Substantia nigra (tissue), 51 donors: ENCODE measurements at places on chromosomes 5 and 9.
A peak's percentile ranks its signal among the peaks of the same experiment; 100 is the strongest.

DNA sequence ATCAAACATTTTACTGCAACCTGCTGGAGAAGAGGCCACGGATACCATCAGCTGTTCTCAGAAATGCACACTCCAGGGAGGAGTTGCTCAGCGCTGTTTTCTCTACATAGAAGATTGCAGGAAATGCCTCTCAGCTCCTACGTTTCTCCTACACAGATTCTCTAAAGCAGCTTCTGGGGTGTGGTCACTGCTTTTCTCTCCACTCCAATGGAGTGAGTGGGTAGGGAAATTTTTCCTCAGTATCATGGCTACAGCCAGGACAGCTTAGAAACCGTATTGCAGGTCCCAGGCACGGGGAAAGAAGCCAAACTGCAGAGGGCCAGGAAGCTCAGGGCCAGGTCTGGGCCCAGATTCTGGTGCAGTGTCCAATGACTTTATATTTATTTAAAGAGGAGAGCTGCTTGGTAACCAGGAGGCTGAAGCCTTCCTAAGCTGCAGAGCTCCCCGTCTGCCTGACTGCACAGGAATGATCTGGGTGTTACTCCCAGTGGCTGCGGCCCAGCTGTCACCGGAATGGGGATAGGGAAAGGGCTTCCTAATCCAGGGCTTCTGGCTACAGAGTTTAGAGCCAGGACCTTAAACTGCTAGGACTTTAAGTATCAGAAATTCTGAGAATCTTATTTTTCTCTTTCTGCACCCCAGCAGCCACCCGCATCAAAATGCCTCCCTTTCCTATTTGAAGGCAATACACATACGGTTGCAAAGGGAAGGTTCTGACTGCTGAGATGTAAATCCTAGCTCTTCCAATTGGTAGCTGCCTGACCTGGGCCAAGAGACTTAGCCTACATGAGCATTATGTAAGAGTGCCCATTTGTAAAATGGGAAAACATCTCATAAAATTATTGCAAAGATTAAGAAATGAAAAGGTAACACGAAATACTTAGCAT, 1.4 kb upstream of the SPTAN1 start:
- DNase-seq: peak; percentile 65

DNA sequence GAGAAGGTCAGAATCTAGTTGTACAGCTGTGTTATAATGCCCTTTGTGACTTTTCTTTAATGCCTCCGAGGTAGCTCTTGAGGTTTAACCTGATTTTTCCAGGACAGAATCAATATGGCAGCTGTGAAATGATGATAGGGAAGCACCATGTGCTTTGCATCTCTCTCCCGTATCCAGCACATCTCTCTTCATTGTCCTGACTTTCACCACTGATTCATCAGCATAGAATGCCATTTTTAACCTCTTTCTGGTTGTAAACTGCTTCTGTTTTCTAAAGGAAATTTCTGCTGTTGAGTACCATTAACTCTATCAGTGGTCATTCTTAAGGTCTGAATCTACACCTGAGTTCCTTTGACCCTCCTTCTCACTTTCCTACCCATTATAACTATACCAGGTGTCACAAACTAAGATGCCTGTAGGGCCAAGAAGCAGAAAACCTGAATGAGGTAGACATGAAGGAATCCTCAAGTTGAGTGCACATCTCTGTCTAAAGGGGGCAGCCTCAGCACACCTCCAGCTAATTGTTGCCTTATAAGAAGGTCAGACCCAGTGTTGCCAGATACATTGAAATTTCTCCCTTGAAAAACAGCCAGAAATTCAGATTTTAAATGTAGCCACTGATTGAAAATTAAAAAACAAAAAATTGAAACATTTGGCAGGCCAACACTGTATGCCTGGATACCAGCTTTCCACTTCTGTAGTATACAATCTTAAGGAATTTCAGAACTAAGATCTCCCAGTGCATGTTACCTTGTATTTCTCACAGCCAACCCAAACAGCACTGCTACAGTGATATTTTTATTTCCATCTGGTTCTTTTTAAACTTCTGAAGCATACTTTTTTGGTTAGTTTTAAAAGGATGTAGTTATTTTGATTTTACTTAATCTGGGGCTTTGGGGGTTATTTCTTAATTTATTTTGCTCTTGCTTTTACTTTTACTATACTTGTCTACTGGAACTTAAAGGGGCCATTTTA, 35.8 kb upstream of the TLX3 start:
- DNase-seq: no peak

- DNase-seq: no peak
Observed at GRCh38 chr9:16421532-16421931, 448.9 kb downstream of the BNC2 start.

GRCh38 chr5:5666369-5666768, 243.9 kb downstream of the ICE1 start:
- no peak for DNase-seq

- no peak for DNase-seq
Observed at GRCh38 chr9:111868475-111868874, 28.1 kb upstream of the UGCG start.

DNA sequence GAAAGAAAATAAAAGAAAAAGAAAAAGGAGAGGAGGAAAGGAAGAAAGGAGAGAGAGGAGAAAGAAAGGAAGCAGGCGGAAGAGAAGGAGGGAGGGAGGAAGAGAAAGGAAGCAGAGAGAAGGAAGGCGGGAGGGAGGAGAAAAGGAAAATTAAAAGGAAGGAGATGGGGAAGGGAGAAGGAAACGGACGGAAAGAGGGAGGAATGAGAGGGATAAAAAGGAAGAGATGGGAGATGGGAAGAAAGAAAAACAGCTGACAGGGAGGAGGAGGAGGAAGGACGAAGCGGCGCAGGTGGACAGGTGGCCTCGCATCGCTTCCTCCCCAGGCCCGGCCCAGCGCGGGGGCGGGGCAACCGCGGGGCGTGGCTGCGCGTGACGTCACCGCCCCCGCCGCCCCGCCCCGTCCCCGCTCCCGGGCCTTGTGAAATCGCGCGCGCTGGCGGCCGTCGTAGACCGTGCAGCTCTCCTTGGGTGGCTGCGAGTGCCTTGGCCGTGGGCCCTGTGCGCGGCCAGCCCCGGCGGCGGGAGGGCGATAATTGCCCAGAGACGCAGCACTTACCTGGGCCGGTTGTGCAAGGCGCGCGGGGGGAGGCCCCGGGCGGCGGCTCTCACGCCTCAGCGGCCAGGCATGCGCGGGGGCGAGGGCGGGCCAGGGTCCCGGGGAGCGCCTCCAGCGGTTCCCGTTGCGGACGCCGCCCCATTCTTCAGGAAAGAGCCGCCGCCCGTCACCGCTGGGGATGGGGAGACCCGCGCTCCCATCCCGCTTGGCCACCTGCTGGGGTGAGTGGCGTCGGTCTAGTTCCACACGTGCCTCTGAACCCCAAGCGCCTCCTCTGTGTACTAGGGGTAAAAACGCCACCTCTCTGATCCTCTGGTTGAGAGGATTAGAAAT, 49.6 kb upstream of the FOXE1 start:
- DNase-seq: no peak

DNA sequence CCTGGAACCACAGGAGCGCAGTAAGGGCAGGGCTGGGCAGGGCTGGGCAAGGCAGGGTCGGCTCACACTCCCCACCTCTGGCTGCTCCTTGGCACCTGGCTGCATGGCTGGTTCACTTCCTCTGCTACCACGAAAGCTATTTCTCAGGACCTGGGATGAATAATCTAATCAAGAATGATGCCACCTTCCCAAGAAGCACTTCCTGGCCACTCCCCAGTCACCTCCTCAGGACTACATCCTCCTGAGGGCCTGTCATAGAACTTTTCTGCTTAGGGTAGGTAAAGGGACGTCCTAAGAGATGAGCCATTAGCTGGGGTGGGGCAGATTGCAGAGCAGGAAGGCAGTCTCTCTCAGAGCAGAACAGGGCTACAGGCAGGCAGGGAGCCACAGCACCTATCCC, 288.2 kb upstream of the MAP3K1 start:
- DNase-seq: no peak

GRCh38 chr5:156188016-156188415, 138.9 kb upstream of the SGCD start:
- no peak for DNase-seq

GRCh38 chr5:60404171-60404570, 295.8 kb downstream of the DEPDC1B start:
- DNase-seq: no peak

GRCh38 chr9:35001285-35001677, 11.7 kb downstream of the DNAJB5 start:
- DNase-seq: no peak

GRCh38 chr9:125337236-125337635, 75.6 kb downstream of the GAPVD1 start:
- no peak for DNase-seq

GRCh38 chr9:110106661-110107060, 101.3 kb downstream of the C9orf152 start:
- no peak for DNase-seq

DNA sequence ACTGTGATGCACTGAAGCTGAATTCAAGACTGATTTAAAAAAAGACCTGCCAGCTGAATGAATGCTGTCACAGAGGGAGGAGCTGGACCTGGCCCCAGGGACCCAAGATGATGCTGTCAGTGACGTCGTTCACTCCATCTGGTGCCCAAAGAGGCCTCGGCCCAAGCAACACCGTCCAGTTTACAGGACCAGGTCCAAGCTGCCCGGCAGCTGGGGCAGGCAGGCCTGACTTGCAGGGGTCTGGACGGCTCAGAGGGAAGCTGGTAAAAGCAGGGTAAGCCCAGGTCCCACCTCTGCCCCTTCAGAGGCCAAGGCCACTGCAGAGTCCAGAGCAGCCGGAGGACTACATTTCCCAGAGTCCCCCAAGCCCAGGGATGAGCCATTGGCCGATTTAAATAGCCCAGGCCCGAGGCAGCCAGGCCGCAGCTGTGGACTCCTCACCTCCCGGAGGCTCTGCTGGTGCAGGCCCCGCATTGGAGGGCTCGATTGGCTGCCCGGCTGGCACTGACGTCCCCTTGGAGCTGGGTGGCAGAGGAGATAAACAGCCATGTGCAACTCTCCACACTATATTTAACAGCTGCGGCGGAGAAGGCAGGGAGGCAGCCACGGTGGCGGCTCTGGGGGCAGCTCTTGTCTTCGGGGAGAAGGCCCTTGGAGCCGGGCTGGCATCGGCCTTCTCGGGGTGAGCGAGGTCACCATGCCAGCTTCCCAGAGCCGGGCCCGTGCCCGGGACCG, at the start of gene PLPP7:
PLPP7 (plus strand) TSS at position 423 of the 735 bp plus-strand sequence; CDS start at position 698, 275 bp downstream.
- peak; percentile 74 for DNase-seq

DNA sequence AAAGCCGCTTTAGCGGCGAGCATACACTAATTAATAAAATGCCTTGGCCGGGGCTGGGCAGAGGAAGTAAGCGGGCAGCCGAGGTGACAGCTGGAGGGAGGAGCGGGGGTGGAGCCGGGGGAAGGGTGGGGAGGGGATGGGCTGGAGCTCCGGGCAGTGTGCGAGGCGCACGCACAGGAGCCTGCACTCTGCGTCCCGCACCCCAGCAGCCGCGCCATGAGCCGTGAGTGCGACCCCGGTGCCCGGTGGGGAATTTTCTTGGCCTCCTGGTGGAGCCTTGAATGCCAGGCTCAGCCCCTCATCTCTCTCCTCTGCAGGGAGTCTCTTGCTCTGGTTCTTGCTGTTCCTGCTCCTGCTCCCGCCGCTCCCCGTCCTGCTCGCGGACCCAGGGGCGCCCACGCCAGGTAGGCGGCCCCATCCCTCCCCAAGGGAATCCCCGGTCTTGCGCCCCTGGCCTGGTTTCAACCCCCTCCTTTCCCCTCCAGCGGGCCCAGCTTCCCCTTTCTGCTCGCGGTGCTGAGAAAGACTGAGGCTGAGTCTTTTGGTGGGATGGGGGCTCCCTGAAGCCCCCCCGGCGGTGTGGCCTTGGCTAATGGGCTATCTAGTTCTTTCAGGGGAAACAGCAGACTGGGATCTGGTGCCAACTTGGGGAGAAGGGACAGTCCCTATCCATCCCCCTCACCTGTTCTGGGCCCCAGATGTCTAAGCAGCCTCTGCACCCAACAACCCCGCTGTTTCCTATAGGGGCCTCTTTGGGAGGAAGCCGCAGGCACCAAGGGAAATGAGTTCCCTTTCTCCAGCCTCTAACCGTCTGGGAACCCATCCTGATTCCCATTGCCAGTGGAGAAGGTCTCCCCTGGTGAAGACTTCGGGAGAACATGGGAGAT, at the start of gene PTGS1:
PTGS1 (plus strand) TSS at position 156 of the 887 bp plus-strand sequence; CDS start at position 217, 61 bp downstream.
- no peak for DNase-seq

DNA sequence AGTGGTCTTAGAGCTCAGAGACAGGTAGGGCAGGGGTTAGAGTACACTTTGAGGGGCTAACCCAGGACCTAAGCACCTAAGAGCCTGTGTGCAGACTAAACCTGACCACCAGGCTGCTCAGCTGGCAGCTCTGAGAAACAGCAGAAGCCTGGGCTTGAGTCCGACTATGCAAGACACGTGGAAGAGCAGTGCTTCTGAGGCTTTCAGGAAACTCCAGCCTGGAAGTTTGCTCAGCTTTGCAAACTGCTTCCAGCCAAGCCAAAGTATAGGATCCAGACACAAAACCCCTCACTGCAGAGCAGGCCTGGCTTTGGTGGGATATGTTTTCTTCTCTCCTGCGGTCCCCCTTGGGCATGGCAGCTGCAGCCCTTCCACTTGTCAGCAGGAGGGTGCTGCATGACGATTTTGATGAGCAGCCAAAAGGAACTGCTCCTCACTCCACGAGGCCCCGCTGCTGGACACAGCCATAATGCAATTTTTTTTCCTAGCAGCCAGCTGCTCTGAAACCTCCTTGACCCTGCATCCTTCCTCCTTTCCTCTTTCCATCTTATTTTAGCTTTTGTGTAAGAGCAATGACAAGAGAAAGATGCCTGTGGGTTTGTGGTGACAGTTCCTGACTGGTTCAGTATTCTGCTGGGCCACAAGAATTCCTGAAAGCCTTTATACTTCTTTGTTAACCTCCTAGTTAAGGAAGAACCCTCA, 123.1 kb downstream of the LIFR start:
- no peak for DNase-seq

GRCh38 chr5:175821790-175822211, 49.6 kb upstream of the CPLX2 start:
- no peak for DNase-seq

- no peak for DNase-seq
Observed at GRCh38 chr9:4393806-4394523, 94.1 kb upstream of the GLIS3 start.

DNA sequence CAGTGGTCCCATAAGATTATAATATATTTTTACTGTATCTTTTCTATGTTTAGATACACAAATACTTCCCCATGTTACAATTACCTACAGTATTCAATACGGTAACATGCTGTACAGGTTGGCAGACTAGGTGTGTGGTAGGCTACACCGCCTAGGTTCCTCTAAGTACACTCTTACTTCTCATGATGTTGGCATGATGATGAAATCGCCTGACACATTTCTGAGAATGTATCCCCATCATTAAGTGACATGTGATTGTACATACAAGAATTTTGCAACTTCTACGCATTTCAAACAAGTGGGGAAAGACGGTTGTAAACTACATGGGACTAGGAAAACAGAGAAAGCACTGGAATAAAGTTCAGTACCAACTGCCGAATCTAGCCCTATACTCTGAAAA, 53.3 kb downstream of the SETX start:
- no peak for DNase-seq
